ENCODE measurements at places on chromosomes 2 and 18. TPM values are rescaled to one million over a fixed set of nuclear protein-coding genes. Genes with fewer than 3 reads are reported as not detected.

DNA sequence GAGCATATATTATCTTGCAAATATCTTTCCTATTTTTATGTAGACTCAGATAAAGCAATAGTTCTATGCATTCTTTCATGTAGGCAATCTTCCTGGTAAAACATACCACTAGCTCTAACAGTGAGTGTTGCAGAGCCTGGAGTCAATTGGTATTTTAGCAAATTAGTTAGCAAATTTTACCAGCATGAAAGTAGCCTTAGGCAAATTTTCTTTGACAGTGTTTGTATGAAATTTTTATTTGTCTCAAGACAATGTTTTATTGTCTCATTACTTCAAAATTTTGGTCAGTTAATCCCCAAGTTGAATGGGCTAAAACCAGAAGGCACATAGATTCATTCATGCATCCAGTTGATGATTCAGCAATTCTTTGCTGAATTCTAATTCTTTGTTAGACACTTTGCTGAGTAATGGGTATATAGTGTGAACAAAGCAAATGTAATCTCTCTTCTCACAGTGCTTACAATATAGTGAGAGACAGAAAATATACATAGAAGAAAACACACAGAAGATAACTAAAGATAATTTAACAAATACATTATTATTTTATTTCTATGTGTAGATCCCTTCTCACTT is 27.1 kb downstream of the SLC38A11 start:
- no peak for DNase-seq

DNA sequence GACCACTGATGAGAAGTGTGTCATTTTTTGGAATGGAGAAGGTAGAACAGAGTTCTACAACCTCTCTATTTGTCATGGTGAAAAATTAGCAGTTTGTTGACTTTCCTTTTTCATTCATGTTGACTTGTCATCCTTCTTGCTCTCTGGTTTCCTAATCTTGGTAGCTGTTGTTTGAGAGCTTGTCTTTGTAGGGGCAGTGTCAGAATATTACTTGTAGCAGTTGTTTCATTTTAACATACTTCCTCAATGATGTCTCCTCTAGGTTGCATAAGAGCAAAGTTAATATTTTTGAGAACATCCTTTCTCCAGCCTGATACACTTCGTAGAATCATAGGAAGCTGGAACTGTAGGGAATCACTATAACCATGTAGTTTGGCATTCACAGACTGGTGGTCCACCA is 368.2 kb upstream of the FANCL start:
- DNase-seq = no peak

- DNase-seq = no peak
Measured at GRCh38 chr2:182831101-182831500, 35.3 kb downstream of the FRZB start.

DNA sequence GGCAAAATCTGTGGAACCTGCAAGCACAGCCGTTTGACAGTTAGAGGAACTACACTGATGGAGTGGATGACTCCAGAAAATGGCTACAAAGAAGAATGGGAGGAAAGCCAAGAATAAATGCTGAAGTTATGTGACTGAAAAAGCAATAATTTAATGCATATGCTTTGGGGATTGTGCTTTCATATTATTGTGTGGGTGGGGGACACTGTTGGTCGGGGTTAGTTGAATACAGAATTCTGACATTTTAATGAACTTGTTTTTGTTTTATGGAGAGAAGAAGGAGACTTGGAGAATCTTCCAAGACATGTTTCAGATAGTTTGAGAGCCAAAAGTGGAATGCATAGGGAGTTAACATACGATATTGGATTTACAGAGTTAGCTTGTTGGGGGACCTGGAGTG is 68.5 kb downstream of the NRP2 start:
- DNase-seq = no peak

LYPD1 gene
- 5.6 TPM for total RNA-seq

CDH19 gene
- 0.79 TPM for total RNA-seq
